ENCODE measurements at places on chromosomes 2 and 18.

DNA sequence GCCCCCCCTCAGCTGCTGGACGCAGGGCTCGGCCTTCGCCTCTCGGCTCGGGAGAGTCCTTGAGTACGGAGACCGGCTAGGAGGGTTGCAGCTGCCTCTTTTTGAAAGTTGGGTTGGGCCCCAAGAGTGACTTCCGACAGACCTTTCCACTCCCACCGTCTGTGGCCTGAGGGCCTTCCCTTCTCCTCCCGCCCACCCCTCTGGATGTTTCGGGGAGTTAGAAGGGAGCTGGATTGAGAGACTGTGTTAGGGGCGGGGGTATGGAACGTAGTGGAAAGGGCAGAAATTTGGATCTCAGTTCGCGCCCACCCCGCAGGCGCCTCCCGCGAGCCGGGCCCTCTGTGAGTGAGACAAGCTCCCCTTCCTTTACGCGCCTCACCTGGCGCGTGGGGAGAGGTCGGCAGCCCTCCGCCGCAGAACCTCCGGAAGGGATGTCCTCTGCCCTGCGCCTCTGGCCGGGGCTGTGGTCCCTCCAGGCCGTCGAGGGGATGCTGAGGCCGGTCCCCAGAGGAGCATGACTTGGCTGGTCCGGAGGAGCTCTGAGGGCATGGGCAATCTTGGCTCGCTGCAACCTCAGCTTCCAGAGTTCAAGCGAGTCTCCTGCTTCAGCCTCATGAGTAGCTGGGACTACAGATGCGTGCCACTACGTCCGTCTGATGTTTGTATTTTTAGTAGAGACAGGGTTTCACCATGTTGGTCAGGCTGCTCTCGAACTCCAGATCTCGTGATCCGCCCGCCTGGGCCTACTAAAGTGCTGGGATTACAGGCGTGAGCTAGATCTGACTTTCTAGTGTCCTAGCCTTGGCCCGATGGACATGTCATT, 15.9 kb downstream of the C2orf74 start:
- peak; percentile 12 for DNase-seq

DNA sequence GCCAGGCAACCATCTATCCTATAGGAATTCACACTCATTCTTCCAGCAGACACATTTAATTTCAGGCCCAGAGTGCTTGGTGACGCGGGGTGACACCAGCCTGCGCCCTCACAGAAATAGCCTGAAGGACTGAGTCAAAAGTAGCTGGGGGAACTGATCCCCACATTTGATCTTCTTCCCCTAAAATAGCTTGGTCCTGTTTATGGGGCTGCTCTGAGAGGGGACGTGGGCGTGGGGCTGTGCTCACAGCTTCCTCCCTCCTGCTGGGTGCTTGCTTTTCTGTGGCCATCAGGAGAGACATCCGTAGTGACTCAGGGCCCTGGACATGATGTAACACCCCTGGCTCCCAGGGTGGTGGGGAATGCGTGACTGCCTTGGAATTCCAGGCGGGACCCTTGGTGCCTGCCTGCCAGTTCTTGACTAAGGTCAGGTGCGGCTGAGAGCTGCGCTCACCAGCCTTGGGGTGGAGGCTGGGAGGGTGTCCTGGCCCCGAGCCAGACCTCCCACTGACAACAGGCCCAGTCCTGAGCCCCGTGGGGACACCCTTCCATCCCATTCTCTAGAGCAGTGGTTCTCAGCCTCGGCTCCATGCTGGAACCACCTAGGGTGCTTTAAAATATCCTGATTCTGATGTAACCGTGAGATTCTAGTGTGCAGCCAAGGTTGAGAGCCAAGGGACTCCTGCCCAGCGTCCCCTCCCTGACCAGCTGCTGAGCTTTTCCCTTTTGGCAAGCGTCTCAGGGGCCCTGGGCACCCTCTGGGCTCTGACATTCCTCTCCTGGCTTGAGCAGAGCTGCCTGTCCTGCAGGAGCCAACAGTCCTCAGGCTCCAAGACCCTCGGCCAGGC, 47.4 kb upstream of the SMAD7 start:
- DNase-seq, result no peak

GRCh38 chr2:9441556-9441955, 18.1 kb downstream of the CPSF3 start:
- DNase-seq, result no peak

DNA sequence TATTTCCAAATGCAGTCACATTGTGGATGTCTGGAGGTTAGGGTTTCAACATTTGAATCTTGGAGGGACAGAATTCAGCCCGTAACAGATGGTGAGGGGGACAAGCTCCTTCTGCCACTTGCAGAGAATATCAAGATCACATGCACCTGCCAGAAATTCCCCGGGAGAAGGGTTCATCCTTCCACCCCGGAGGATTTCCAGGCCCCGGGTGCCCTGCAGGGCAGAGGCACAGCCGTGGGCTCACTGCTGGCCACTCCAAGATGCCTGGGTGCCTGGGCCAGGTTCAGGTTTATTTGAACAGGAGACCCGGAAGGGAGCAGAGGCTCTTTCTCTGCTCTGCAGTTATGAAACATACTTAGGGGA, 38.2 kb upstream of the MGAT4A start:
- no peak for DNase-seq

GRCh38 chr2:28779001-28779400, 27.4 kb downstream of the PPP1CB start:
- DNase-seq, result no peak

DNA sequence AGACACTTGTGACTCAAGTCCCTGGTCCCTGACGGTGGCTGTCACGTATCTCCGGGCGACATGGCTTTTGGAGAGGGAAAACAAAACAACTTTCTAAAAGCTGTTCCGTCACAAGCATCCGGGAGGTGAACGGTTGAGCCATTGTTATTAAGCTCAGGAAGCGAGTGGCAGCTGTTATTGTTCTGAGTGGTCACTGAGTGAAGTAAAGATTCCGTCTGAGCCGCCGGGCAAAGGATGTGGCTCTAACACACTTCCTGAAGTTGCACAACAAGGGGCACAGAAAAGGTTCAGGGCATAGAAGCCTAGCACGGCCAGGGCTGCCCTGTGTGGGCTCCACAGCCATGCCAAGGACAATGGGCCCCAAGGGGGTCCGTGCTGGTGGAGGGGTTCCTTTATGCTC, 24.3 kb downstream of the INPP5D start:
- no peak for DNase-seq

DNA sequence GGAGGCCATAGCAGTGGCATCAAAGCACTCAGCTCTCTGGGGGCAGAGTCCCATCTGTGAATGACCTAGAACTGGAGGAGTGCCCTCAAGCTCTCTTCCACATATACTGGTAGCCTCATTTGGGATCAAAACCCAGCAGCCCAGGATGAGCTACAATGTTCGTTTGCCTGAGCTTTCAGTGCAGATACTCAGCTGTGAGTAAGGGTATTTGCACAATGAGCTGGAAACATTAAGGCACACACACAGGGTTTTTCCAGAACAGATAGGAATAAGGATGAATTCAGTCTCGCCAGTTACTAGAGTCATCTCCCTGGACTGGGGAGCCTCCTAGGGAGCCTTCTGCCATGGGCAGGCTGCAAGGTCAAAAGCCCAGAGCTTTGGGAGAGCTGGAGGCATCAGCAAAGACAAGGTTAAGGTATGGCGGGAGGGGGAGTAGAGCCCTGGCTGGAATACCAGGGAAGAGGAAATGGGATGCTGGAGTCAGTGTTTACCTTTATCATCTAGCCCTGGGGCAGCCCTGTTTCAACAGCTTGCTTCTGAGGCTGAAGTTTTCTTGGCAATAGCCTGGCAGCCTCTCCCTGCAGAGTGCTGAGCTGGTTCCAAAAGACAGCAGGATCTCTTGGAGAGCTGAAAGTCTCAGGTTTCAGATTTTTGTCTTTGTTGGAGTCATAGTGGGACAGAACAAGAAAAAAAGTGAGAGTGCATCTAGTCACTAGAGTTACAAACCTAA, 187.7 kb downstream of the LOXHD1 start:
- no peak for DNase-seq

DNA sequence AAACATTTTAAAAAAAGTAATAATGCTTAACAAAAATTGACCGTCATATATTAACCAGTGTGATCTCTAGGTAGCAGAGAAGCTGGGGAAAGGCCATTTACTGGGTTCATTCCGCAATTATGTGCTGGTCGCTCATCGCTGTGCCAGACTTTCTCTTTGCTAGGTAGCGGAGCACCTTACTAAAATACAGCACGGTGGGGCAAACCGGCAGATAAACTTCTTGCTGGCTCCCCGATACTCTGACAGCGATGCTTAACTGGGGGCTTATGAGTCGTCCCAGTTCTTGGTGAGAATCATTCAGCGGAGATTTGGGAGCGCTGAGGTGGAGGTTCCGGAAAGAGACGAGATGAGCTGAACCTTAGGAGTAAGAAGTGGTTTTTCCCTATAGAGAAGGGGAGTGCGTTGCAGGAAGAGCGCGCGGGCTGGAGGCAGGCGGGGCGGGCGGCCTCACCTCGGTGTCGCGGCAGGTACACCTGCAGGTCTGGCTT, 605 bp downstream of the C2orf68 start:
- no peak for DNase-seq

- DNase-seq, result no peak
Observed at GRCh38 chr18:50117863-50118262, 77.1 kb downstream of the MYO5B start.

DNA sequence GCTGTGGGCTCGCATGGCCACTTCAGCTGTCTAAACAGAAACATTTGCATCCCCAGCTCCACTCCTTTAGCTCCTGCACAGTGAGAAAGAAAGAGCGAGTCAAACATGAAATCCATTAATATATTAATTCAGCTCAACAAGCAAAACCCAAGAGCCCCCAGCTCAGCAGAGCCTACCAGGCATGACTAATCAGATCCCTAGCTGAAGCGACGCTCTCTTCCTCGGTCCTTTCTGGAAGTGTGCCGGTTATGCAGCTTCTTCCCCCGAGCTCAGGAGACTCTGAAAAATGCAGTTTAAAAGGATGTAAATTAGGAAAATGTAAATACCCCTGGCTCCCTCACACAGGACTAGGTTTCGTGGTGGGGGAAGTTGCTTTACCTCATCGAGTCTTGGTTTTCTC, 221.5 kb downstream of the ANKRD30B start:
- no peak for DNase-seq

DNA sequence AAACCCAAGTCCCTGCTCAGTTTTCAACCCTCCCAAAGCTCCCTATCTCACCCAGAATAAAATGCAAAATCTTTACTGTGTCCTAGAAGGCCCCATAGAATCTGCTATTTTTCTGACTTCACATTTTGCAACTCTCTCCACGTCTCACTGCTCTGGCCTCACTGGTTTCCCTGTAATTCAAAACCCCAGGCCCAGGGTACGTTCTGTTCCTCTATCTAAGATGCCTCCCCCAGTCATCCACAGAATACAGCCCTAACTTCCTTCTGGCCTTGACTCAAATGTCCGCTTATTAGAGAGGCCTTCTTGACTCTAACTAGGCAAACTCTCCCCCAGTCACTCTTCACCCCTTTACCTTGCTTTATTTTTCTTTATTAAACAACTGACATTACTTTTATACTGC, 42.0 kb downstream of the FAM161A start:
- DNase-seq, result no peak

- DNase-seq, result no peak
Observed at GRCh38 chr2:189137519-189137918, 42.0 kb downstream of the COL5A2 start.

DNA sequence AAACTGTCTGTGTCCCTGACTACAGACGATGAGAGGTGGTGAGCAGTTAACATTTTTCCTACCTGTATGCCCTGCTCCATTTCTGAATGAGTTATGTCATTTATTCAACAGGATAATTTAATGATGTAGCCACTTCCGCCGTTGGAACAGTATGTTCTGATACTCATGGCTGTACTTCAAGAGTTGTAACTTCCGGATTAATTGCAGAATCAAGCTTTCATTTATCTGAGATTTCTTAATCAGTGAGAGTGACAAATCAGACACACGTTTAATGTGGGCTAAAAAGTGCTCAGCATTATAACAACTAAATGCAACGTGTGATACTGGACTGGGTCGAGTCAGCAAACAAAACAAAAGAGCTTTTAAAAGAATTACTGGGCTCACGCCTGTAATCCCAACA, 107.7 kb downstream of the KCTD1 start:
- no peak for DNase-seq

DNA sequence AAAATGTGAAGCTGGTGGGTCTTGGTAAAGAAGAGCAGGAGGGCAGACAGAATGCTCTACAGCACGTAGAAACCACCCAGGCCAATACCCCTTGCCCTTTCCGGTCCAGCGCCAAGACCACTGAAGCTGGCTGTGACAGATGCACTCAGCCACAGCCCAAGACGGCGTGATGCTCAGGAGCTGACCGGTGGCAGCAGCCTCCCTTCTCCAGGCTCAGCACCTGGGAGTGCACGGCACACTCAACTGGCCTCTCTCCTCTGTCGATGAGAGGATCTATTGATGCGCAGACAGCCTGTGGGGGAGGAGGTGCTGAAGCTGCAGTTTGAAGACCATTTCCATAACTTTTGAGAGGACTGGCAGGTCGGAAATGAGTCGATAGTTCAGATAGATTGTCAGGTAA, 141.0 kb upstream of the MYT1L start:
- no peak for DNase-seq
